GM12892 (cell line): ENCODE measurements at places on chromosomes 2 and 18.
A peak's percentile ranks its signal among the peaks of the same experiment; 100 is the strongest.

- DNase-seq = peak; percentile 13
Observed at GRCh38 chr2:63051795-63052333, 1.2 kb downstream of the OTX1 start.

- DNase-seq = no peak
Observed at GRCh38 chr18:64330161-64330560, 181.3 kb upstream of the LINC00305 start.

GRCh38 chr2:124756048-124756447 lies 731.0 kb downstream of the CNTNAP5 start:
- no peak for DNase-seq

DNA sequence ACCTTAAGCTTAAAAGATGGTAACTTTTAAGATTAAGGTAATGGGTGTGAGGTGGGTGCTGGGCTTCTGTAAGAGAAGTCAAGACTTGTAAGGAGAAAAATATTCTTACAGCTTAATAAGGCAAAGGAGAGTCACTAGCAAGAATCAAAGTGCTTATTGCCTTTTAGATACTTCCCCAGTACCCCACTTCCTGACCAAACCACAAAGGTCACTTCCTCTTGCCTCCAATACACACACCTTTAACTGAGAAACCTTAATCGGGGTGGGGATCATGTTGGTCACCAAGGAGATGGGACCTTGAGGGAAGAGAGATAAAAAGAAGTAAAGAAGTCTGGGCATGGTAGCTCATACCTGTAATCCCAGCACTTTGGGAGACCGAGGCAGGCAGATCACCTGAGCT lies 10.6 kb upstream of the ATG16L1 start:
- peak; percentile 27 for DNase-seq

DNA sequence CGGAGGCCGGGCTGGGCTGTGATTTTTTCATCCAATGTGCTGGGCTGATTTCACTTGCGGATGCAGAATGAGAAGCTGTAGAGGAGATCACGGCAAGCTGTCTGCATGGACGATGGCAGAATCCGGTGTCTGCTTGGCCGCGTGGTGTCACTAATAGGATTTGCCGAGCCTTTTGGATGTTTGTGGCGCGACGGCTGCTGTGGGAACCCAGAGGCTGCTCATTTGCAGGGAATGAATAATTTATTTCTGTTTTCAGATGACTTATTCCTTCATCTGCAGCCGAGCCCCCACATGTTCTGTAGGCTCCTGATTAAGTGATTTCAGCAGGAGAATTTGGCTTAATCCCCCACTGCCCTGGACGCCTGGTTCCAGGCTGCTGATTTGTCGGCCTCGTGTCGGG lies 62.6 kb downstream of the ODC1 start:
- DNase-seq = no peak

DNA sequence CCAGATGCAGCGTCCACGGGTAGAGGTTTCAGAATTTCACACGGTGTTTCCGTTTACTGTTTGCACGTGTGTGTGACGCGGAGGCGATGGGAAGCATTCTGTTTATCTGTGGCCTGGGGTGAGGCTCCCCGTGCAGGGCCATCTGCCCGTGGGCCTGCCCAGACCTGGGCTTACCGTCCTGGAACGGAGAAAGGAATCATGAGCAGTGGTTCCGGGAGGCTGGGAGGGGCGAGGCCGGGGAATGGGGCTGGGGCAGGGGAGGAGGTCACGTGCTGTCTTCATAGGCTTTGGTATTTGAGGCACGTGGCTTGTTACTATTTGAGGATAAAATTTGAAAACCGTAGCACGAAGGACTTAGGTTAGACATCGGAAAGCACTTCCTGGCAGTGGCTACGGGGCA lies 77.9 kb downstream of the RTP5 start:
- DNase-seq = no peak

DNA sequence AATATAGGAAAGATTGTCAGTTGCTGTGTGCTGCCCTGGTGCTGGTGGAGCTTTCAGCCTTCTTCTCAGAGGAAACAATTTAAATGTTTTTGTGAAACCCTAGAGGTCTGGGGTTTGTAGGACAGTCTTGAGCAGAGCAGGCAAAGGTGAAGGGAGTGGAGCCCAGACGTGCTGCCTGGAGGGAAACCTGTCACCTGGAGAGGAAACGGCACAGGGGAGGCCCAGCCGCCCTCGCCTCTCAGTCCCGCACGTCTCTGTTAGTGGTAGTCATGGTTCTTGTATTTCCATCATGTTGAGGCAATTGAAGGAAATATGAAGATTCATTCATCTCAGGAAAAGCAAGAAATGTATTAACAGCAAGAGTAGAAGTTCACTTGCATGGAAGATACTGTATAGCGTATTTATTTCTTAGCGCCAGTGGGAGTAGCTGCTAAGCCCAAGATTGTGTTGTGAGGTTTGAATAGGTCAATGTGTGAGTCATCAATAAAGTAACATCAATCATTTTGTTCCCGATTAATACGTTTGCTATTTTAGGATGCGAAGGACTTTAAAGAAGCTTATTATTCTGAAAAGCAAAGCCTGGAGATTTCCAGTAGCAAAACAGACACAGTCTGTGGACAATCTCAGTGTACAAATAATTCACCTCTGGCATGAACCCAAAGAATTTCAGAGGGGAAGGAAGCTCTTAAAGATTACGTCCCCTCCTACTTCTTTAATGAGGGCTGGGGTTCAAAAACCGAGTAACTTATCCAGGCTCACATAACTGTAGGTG lies 70.4 kb downstream of the LRRFIP1 start:
- no peak for DNase-seq
